CD4-positive, alpha-beta T cell (primary cell): ENCODE measurements at places on chromosomes 1 and 21. TPM values are rescaled to one million over a fixed set of nuclear protein-coding genes. Genes with fewer than 3 reads are reported as not detected.
A peak's percentile ranks its signal among the peaks of the same experiment; 100 is the strongest.

DNA sequence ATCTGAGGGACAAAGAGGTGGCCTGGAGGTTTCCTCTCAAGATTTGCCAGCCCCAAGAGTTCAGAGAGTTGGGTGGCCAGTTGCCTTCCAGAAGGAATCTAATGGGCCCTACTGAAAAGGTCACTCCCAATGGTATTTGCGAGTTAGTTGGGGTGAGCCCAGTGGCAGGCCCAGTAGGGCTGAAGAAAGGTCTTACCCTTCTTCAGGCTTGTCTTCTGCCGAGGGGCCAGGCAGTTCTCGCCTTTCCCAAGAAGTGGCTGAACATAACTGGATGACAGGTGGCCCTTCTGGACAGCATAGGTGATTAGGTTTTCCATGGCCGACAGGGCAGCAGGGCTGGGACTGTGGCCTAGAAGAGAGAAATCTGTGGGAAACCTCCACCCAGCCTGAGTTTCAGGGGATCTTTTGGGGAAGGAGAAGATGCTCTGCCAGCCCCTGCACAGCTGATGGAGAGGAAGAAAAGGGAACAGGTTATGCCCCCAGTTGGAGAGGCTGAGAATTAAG is 7.2 kb downstream of the PGLYRP4 start:
- DNase-seq, result no peak

Gene ITLN2
- not detected for total RNA-seq

DNA sequence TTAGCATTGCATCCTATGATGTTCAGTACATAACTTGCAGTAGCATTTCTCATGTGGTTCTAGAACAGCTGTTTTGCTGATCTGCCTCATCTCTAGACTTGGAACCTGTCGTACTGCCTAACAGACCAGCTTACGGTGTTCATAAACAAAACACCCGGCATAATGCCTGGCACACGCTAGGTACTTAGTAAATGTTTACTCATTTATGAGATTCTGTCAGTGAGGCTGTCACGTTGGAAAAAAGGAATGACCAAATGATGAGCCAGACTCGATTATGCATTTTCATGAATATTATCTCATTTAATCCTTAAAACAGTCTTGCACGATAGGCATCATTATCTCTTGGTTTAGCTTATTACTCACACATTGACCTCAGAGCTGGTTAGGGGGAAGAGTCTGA is 46.4 kb downstream of the CACHD1 start:
- no peak for DNase-seq

DNA sequence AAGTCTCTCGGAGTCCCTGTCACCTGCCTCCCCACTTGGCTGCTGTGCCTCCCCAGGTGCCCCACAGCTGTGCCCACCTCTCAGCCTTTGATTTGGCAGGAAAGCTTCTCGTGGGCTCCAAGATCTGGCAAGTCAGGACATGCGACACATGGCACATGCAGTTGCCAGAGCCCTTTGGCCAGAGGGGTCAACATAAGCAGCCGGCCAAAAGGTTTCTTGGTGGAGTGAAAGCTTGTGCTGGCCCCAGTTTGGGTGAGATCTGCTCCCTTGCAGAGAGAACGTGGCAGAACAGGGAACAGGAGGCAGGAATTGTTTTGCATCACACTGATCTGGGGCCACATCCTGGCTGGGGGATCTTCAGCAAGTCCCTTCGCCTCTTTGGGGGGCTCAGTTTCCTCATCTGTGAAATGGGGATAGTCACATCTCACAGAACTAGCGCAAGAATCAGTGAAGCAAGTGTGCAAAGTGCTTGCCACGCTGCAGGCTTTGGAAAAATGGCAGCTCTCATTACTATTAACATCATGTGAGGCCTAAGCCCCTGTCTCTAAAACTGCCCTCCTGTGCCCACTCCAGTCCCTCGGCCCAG is 232.6 kb downstream of the TRABD2B start:
- DNase-seq, result no peak

- no peak for DNase-seq
Measured at GRCh38 chr21:27776925-27777553, 810.2 kb upstream of the ADAMTS5 start.

DNA sequence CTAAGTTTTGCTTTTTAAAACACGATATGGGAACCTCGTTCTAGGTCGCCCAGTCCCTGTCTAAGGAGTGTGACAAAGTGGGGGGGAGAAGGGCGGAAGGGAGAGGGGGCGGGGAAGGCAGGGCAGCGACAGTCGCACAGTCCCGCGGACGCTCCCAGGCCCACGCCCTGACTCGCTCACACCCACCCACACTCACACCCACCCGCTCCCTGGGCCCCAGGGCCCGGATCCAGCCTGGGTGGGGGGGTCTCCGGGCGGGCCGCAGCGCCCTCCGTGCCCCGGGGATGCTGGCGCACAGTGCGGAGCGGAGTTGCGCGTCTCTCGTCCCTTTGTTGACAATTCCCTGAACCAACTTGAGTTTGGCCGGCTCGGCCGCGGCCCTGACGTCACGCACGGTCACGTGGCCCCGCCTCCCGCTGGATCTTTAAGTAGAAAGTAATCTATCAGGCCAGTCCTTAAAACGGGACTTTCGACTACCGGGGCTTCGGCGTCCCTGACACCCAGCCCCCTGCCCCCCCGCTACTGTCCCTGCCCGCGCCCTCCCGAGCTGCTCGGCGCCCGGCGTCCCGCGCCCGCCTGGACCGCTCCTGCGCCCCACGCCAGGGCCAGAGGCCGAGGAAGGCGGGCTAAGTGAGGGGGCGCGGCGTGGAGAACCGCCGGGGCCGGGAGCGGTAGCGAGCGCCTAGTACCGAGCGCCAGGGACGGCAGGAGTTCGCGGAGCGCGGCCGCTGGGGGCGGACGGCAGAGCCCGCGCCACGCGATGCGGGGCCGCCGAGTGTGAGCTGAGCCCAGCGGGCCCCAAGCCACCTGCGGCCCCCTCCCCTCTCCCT is at the start of gene FOXD3:
Gene FOXD3, plus strand, starts transcription at position 454 of the 830 bp plus-strand sequence. CDS start 492 bp downstream, outside the sequence.
- DNase-seq, result no peak

GRCh38 chr1:208069317-208069716 is 158.4 kb upstream of the CD34 start:
- DNase-seq, result no peak

Gene ADAM30
- not detected for total RNA-seq

DNA sequence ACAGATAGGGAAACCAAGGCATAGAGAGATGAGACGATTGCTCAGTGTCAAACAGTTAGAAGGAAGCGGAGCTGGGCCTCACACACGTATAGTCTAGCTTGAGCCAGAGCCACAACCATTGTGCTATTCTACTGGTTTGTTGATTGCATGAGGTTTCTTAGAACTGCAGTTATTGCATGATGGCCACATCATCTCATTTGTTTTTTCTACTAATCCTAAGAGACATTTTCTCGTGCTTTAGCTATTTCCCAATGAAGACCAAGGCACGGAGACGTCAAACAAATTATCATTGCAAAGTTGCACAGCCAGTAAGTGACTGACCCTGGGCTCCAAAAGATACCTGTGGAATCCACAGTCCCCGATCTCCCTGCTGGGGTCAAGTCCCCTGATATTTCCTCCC is 25.1 kb upstream of the ZNF362 start:
- no peak for DNase-seq

DNA sequence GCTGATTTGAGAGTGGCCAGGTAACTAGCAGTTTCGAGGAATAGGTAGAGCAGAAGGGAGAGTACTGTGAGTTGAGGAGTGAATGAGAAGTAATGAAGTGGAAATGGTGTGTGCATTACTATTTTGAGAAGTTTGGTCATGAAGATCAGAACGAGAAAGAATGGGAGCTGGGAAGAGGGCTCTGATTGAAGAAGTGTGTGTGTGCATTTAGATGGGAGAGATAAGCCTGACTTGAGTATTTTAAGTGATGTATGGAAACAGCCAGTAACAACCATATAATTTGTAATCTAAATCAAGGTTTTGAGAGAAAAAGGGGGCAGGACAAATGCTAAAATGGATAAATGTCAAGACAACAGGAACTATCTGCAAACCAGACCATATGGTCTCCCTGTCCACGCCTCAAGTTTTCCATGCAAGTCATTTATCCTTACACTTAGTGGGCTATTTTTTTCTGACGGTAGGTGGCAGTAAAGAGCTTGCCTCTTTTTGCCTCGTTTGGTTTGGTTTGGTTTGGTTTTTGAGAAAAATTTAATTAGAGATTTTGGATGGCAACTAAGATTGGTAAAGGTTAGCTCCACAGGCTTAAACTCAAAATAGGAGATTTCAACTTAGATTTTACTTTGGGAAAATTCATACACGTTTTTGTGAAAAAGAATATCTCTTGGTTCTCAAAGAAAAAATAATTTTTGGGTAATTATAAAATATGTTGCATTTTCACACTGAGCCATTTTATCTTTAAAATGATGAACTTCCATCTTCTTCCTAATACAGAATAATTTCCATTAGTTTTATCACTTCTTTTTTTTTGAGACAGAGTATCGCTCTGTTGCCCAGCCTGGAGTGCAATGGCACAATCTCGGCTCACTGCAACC is 9.5 kb upstream of the B3GALNT2 start:
- peak; percentile 59 for DNase-seq

DNA sequence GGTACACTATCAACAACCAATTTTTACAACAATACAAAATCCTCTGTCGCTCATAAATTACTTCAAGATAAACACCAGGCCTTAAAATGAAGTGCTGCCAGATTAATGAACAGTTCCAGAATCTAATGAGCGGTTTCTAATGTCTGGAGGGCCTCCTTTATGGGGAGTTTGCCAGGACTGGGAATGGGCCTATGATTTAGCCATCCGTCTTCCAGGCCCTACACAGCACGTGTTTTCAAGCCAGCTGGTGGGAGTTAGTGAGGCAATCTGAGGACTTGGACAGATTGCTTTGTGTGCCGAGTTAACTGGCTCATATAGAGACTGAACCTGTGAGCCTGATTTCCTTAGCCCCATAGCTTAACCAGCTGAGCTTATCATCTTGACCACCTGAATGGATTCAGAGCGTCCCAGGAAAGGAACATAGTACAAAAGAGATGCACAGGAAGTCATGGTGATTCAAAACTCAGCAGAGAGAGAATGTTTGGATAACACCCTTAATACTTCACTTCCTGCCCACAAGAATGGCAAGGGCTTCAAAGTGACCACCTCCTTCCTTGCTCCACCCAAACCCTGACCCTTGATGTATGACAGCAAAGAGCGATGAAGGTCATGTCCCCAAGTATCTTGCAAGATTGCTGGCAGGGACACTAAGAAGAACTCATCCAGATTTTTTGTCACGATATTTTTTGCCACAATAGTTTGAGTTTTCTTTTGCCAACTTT is 143.5 kb downstream of the SLC30A10 start:
- no peak for DNase-seq

- no peak for DNase-seq
Measured at GRCh38 chr1:225415967-225416745, 11.7 kb downstream of the LBR start.

GRCh38 chr1:48356901-48357300 is 115.1 kb downstream of the SPATA6 start:
- DNase-seq, result no peak

DNA sequence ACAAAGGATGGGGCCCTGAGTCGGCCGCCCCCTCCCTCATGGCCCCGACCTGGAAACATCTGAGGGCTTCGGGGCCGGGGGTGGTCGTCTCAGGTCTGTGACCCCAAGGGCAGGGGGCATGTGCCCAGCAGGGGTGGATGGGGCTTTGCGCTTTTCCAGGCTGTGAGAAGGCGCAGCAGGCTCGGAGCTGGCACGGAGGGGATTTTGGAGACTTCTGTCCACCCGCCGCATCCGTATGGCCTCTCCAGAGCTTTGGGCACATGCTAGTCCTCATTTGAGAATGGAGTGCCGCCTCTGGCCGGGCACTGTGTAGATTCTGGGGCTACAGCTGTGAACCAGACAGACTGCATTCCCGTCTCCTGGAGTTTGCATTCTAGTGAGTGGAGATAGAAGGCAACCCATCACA is 66.1 kb upstream of the WNT4 start:
- DNase-seq, result no peak

- no peak for DNase-seq
Measured at GRCh38 chr1:233933339-233933738, 28.9 kb downstream of the SLC35F3 start.

Gene KCNJ15
- total RNA-seq, result not detected
